Activated naive CD8-positive, alpha-beta T cell treated with anti-CD3 and anti-CD28 coated beads for 36 hours (primary cell): ENCODE measurements at places on chromosomes 12 and 14. TPM values are rescaled to one million over a fixed set of nuclear protein-coding genes. Genes with fewer than 3 reads are reported as not detected.

DNA sequence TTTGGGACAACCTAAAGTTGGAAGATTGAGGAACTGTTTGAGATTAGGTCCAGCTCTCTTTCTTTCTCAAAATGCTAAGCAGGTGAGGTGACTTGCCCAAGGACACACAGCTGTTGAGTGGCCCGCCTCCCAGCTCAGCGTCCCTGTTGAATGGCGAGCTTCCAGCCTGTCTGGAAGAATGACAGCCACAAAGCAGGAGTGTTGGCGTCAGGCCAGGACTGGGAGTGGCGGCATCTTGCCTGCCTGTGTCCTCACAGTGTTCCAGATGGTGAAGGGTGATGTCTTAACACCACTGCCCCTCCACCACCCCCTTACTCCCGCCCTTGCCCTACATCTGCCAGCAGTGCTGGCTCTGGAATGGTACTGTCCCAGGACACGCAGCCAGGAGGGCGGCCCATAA lies 4.4 kb upstream of the CEBPE start:
- H3K4me3 ChIP-seq = no peak overlapping the region
- H3K27me3 ChIP-seq = no peaks in the 10 kb centered on the region
- no peaks in the 10 kb centered on the region for H3K36me3 ChIP-seq
- H3K27ac ChIP-seq = no peak overlapping the region

GRCh38 chr12:11749943-11750690 lies 100.6 kb downstream of the ETV6 start:
- H3K27ac ChIP-seq = peak overlapping the region; percentile 39
- peaks cover 33% of the 10 kb centered on the region for H3K4me1 ChIP-seq
- no peak for DNase-seq
- no peaks in the 10 kb centered on the region for H3K27me3 ChIP-seq

Gene NANOG
- total RNA-seq = not detected

DNA sequence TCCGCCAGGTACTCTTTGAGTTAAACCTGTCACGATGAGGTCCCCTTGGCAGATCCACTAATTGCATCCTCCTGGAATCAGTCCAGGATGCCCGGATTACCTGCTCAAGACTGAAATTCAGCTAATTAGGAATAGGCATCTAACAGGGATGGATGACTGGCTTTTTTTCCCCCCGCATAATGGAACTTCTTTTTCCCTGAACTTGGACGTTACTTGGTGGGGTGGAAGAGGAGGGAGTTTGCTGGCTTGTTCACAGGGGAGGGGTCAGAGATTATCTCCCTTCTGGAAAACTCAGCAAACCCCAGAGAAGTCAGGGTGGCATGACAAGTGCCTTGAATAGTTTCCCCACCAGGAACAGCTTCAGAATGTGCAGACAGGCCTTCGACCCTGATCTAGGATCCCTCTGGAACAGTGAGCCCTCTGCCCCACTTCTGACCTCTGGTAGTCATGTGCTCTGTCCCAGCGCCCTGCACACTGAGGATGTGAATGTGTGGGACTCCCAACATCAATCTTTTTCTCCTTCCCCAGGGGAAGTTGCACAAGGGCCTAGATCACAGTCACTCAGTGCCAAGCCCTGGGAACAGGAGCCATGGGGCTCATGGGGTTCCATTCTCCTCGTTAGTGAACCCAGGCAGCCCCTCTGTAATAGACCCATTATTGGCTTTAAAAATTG lies 142.5 kb downstream of the SMOC1 start:
- no peak overlapping the region for H3K27ac ChIP-seq
- H3K27me3 ChIP-seq = no peaks in the 10 kb centered on the region

DNA sequence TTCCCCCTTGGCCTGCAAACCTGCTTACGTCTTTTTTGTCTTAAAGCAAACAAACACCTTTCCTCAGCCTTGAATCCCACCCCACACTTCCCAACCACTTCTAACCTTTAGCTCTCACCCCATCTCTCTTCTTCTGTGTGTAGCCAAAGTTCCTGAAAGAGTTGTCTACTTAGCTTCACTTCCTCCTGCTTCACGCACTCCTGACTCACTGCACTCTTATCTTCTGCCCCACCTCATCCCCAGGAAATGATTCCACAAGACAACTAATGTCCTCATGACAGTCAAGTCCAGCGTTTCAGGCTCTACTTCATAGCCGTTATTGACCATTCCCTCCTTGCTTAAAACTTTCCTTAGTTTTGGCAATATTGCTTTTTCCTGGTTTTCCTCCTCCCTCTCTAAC lies 22.4 kb downstream of the EIF2B2 start:
- H3K36me3 ChIP-seq = peaks cover 5% of the 10 kb centered on the region
- no peak overlapping the region for H3K4me3 ChIP-seq
- DNase-seq = no peak
- no peak overlapping the region for H3K27ac ChIP-seq
- no peaks in the 10 kb centered on the region for H3K4me1 ChIP-seq

Gene TPI1
- 1,593 TPM for total RNA-seq

GRCh38 chr12:110266980-110267620 lies 13.9 kb upstream of the ATP2A2 start:
- H3K4me3 ChIP-seq = no peak overlapping the region
- peaks cover 8% of the 10 kb centered on the region for H3K27me3 ChIP-seq
- no peak overlapping the region for H3K27ac ChIP-seq
- H3K4me1 ChIP-seq = no peaks in the 10 kb centered on the region
- no peak for DNase-seq

Gene USP44
- 21.9 TPM for total RNA-seq
